ENCODE measurements at places on chromosomes 12 and 14.

GRCh38 chr14:60227291-60227690, 21.7 kb upstream of the PPM1A start:
- DNase-seq: no peak

DNA sequence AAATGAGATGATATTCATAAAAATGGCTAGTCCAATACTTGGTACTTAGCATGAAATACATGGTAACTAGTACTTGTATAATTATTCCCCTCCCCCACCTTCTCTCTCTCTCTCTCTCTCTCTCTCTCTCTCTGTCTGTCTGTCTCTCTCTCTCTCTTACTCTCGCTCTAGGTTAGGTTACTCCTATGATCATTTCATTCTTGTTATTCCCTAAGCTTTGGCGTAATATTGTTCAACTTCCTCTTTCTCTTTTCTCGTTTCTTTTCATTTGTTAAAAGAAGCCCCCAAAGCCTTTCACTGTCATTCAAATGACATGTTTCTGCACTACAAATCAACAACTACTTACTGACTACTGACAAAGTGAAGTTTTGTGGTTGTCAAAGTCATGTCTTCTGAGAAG, 89.8 kb downstream of the GRIP1 start:
- DNase-seq: no peak

DNA sequence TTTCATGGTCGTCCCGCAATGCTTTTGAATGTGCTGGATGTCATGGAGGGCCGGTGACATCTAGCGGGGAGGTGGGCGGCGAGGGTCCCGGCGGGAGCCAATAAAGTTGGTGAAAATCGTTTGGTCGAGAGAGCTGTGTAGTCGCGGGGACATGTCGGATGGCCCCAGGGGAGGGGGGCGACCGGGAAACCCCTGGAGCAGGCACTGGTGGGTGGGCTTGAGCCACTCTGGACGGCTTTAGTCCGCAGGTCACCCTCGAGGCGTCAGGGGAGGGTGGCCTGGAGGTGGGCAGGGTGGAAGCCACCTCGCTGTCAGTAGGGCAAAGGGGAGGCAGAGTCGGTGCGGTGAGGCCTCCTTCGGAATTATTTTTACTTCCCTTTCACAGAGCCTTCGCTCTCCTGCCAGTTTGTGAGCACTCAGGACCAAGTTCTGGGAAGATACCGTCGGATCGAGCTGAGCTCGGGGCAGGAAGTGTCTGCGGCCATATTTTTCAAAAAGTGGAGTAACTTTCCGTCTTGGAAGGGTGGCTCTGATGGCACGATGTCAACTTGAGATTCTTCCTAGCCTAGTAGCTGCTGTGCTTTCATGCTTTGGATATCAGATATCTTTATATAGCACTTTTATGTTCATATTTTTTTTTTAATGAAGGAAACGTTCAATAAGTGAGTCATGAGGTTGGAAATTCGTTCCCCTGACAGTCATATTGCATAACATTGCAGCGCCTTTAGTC, 28.2 kb downstream of the WBP11 start:
- no peak for DNase-seq

DNA sequence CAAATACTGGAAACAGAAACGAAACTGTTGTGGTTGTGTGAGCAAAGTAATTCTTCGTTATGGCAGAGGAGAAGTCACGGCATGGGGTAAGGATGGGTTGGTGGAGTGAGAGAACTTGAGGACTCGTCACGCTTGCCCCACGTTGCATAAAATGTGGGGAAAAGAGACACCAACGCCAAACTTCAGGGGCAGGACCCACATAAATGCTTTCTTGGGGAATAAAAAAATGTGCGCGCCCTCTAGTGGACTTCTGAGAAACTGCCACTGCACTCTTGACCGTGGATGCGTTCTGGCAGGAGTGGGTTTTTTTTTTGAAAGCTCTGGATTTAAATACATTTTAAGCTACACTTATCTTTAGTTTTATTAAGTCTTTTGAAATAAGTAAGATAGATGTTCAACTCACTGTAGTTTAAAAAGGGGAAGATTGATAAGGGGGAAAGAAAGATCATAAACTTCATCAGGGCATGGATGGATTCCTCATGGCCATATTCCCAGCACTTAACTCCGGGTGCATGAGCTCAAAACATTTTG, 4.1 kb upstream of the IGF1 start:
- DNase-seq: peak; percentile 60

GRCh38 chr14:35989736-35990135, 163.6 kb downstream of the BRMS1L start:
- DNase-seq: no peak

All from stimulated activated CD4-positive, alpha-beta T cell treated with anti-CD3 and anti-CD28 coated beads, Interleukin-12 subunit alpha, Interleukin-12 subunit beta, amount 100 ng/mL, for 48 hours (primary cell).